ENCODE measurements at places on chromosomes 6 and 20. TPM values are rescaled to one million over a fixed set of nuclear protein-coding genes. Genes with fewer than 3 reads are reported as not detected.

The OLIG3 gene
- polyA plus RNA-seq: not detected

The ZFP64 gene
- 21.0 TPM for polyA plus RNA-seq

DNA sequence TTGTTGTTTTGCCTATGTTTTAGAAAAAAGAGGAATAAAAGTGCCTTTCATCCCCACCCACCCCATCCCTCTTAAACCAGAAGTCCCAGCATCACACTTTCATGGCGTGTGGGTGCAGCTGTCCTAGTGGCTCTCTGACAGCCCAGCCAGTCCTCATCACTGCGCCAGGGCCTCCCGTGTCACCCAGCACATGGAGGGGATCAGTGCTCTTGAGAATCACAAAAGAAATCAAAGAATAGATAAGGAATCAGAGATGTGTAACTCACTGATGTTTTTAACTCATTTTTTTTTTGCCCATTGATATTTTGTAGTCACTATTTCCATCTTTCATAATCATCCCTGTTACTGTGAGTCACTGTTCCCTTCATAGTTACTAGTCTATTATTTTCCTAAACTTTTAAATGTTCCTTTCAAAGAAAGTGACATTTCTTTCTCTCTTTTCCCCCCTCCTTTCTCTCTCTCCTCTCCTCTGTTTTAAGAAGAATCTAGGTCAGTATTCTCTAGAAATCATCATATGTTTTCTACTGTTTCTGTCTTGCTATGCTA, 78.6 kb downstream of the AIG1 start:
- no peak for DNase-seq

- DNase-seq: no peak
These were observed 396.2 kb downstream of the UTRN start for GRCh38 chr6:144681334-144681733.

DNA sequence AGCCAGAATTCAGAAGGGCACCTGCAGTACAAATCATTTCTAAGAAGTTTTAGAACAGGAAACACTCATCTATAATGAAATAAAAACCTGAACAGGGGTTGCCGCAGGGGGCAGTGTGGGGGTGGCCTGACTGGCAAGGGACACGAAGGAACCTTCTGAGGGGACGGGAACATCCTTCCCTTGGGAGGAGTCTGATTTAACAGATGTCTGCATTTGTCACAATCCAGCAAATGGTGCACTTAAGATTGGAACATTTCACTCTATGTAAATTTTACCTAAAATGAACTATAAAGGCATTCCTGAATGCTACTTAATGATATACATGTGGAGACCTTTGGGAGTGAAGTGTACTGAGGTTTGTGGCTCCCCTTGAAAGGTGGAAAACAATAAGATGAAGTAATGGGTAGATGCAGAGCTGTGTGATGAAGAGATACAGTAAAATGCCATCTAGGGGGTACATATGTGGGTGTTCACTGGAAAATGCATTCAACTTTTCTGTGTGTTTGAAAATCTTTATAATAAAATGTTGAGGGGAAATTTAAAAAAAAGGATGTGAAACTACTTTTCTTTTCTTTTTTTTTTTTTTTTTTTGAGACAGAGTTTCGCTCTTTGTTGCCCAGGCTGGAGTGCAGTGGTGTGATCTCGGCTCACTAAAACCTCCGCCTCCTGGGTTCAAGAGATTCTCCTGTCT, 89.5 kb downstream of the SNX5 start:
- no peak for DNase-seq

DNA sequence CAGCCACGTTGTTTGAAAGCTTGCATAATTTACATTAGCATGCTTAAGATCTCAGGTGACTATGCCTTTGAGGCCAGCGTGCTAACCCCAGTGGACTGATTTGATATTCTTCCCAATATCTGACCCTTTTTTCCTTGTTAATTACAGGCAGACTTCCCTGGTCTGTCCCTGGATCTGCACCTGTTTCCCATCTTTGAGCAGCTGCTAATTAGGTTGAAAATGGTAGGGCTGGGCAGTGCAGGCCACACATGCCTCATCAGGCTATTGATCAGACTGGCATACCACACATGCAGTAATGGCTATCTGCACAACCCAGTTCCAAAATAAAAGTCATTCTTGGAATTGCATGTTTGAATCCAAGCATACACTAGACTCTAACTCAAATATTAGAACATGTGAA, 164.3 kb upstream of the TFAP2D start:
- no peak for DNase-seq

The SAPCD1 gene
- polyA plus RNA-seq: 13.8 TPM

GRCh38 chr6:132814716-132815570, 574 bp downstream of the RPS12 start:
- DNase-seq: no peak

The ETV7 gene
- not detected for polyA plus RNA-seq

GRCh38 chr6:136723780-136724179, 68.5 kb downstream of the MAP3K5 start:
- no peak for DNase-seq

GRCh38 chr6:161274488-161274858, 612 bp upstream of the AGPAT4 start:
- DNase-seq: no peak

DNA sequence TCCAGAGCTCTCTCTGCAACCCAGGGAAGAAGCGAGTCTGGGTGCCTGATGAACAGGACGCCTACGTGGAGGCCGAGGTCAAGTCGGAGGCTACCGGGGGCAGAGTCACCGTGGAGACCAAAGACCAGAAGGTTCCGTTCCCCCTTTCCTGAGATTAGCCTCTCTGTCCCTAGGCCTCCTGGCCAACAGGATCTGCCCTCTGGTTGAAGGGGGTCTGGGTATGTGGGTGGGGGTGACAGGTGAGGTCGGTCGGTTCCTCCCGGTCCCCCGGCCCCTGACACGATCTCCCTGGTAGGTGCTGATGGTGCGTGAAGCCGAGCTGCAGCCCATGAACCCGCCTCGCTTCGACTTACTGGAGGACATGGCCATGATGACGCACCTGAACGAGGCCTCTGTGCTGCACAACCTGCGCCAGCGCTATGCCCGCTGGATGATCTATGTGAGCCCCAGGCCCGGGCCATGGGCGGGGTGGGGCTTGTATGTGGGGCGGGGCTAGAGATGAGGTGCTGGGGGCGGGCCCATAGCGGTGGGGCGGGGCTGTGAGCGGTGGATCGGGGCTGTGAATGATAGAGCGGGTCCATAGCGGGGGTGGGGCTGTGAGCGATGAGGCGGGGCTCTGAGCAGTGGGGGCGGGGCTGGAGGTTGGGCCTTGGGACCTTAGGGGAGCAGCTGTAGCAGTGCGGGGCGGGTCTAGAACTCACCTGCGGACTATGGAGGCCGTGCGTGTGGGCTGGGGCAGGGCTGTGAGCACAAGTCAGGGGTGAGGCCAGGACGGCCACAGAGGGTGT, 23.9 kb downstream of the MYH7B start:
- no peak for DNase-seq

DNA sequence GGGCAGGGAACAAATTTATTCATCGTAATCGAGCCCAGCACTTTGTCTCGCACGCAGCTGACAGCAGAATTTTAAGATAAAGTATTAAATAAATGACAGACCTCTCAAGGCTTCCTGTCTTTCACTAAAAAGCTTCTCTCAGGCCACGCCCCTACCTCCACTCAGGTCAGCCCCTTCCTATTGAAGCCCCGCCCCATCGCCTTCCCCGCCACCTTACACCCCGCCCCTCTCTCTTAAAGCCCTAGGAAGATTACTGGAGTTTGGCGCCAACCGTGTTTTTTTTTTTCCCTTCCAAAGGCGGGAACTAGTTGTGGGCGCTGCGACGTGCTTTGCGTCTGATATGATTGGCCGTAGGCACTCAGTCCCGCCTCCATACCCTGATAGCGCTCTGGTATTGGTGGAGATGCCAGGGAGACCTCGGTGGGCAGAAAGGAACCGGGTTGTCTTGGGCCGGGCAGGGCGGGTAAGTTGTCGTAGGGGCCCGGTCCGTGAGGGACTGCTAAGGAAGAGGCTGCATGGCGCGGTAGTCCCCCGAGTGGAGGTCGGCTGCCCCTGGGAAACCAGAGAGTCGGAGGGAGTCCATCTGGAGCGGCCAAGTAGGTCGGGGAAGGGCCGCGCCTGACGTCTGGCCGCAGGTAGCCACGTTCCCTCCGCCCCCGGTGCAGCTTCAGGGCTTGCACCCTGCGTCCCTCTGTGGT, at the start of gene CASP8AP2:
CASP8AP2 (plus strand) TSS at position 409 of the 698 bp plus-strand sequence.
- peak; percentile 99 for DNase-seq

DNA sequence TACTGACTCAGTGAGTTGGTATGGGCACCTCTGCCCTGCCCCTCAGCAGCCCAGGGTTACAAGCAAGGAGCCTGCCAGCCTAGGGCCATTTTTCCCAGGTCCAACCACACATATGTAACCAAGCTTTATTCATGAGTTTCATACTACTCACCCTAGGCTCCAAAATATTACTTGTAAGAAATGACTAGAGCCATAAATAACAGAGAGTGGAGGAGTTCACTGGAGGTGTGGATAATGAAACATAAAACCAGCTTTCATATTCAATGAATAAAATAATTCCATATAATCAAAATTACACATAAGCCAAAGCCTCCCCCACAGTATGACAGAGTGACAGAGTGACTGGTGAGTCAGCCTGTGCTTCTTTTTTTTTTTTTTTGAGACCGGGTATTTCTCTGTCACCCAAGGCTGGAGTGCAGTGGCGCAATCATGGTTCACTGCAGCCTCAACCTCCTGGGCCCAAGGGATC, 229.8 kb upstream of the SASH1 start:
- DNase-seq: no peak

The RAB44 gene
- polyA plus RNA-seq: 0.06 TPM

The LAMA2 gene
- 31.5 TPM for polyA plus RNA-seq

GRCh38 chr6:93329301-93330000, 89.9 kb downstream of the EPHA7 start:
- DNase-seq: no peak

The HUS1B gene
- 0.11 TPM for polyA plus RNA-seq

The WDR46 gene
- 73.9 TPM for polyA plus RNA-seq

DNA sequence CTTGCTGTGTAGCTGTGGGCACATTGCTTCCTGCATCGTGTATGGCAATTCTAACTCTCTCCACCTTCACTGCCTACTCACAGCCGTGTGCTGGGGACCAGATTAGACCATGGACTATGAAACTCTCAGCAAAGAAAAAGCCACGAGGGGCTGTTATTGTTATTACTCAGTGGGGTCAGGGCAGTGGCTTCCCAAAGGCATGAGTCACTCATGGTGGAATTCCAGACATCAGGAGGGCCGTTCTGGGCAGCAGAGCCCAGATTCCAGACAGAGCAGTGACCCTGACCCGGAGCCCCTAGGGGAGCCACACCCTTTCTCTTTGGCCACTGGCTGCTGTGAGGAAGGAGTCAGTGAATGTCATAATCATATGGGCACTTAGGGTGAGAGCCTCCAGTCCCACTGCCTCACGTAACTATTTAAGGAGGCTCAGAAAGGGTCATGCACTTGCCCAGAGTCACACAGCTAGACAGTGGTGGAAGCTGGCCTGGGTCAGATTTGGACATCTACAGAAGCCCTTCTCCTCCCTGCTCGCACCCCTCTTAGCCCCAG, 22.2 kb upstream of the CCN5 start:
- no peak for DNase-seq

DNA sequence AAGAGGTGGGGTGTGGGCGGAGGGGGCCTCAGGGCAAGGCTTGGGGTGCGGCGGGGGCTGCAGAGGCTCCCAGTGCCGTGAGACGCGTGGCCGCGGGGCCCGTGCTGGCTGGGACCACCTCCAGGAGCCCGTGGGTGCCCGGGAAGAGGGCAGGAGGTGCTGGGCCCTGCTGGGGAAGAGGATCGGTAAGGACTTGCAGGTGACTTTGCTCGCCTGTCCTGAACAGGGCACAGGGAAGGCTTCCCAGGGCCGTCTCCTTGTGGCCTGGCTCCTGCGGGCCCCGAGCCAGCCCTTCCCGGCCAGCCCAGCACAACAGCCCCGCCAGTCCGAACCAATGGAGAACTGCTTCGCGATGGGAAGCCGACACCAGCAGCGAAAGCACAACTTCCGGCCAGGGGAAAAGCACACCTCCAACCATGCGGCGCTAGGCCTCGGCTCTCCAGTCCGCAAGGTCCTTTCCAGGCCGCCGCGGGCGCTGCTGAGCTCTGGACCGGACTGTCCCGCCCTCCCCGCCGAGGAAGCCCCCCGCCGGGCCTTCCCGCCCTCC, 32.3 kb downstream of the IRF4 start:
- DNase-seq: no peak

- DNase-seq: no peak
These were observed 46.3 kb upstream of the HMGN3 start for GRCh38 chr6:79280756-79281155.

DNA sequence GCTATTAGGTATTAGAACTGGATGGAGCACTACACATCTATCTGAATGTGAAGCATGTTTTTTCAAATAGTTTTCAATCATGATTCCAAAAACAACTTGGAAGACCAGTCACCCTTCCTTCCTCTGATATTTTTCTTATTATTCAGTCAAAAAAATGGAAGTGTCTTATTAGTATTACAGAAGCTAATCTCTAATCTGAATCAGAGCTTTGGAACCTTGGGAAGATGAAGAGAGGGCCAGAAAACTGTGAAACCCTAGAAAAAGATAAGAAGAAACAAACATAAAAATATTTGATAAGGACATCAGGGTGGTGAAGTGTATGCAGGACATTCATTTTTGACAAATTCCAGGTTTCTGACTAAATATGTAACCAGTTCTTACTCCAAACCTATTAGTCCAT, 166.3 kb upstream of the PRSS16 start:
- DNase-seq: no peak

The ACSS2 gene
- polyA plus RNA-seq: 43.3 TPM

GRCh38 chr6:154579485-154579884, 69.0 kb upstream of the CNKSR3 start:
- DNase-seq: no peak

- no peak for DNase-seq
These were observed 22.8 kb downstream of the PANK2 start for GRCh38 chr20:3911956-3912355.

The CPNE5 gene
- 14.1 TPM for polyA plus RNA-seq

DNA sequence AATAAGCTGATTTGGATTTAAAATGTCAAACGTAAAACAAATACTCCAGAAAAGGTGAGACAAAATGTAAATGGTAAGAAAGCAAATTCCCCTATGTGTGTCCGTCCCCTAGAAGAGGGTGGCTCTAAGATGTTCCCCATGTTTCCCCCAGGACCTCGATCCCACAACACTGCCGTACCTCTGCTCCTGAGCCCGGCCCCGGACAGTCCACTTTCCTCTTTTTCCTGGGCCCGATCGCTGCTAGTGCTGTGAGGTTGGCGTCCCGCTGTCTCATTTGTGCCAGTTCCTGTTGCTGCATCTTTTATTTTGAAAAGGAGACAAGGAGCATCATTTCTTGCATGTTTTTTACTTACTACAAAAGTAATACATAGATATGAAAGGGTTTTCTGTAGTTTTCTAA, 68.3 kb downstream of the TAF4 start:
- no peak for DNase-seq

The HMGCLL1 gene
- 1.5 TPM for polyA plus RNA-seq

The PNLDC1 gene
- polyA plus RNA-seq: 0.19 TPM
